Activated naive CD8-positive, alpha-beta T cell treated with anti-CD3 and anti-CD28 coated beads for 36 hours (primary cell): ENCODE measurements at places on chromosomes 6 and 20.

DNA sequence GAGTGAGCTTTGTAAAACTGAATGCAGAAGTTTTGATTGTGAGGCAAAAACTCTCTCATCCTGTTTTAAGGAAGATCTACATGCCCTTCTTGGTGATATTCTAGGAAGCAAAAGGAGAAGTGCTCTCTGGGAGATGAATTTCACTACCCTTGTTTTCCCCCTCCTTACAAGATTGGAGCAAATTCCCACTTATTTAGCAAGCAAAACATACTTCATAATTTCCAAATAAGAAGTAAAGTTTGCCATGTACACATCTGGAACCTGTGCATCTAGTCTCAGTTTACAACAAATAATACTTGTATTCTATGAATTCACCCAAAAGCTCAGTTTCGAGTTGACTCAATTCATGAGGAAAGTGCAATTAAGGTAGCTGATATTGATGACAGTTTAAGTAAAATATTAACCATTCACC, 27.6 kb upstream of the IFNGR1 start:
- no peak overlapping the region for H3K27ac ChIP-seq
- peaks cover 5% of the 10 kb centered on the region for H3K27me3 ChIP-seq
- peaks cover 1% of the 10 kb centered on the region for H3K36me3 ChIP-seq
- H3K4me1 ChIP-seq = no peaks in the 10 kb centered on the region
- no peak overlapping the region for H3K4me3 ChIP-seq
- DNase-seq = no peak

DNA sequence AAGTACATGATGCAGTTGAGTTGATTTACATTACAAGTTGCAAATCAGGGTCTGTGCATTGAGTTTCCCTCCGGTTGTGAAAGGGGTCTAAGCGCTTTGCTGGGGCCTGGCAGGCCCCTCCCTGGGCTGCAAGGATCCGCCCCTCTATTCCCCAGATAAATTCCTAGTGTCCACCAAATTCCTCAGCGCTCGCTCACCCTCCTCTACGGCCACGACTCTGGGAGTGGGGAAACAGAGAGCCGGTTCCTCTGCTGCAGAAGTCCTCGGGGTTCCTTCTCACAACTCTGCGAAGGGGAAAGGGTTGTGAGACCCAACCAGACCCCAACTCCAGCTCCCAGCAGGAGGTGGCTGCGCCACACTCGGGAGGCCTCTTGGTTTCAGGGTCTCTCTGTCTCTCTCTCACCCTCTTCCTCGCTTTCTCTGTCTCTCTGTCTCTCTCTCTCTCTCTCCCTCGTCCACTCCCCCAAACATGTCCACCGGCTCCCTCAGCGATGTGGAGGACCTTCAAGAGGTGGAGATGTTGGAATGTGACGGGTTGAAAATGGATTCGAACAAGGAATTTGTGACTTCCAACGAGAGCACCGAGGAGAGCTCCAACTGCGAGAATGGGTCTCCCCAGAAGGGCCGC, at the start of gene TCF21:
Gene TCF21, plus strand, starts transcription at position 185 of the 628 bp plus-strand sequence. Its CDS starts 285 bp downstream, at position 470.
- H3K36me3 ChIP-seq = no peaks in the 10 kb centered on the region
- DNase-seq = no peak
- peaks cover 30% of the 10 kb centered on the region for H3K4me1 ChIP-seq
- H3K4me3 ChIP-seq = peak within 1 kb of the TSS; percentile 40
- H3K27ac ChIP-seq = no peak within 1 kb of the TSS

GRCh38 chr6:149363154-149363553, 36.9 kb upstream of the SUMO4 start:
- H3K4me1 ChIP-seq = peaks cover 61% of the 10 kb centered on the region
- H3K36me3 ChIP-seq = peaks cover 53% of the 10 kb centered on the region
- no peaks in the 10 kb centered on the region for H3K27me3 ChIP-seq
- peak overlapping the region; percentile 47 for H3K27ac ChIP-seq

DNA sequence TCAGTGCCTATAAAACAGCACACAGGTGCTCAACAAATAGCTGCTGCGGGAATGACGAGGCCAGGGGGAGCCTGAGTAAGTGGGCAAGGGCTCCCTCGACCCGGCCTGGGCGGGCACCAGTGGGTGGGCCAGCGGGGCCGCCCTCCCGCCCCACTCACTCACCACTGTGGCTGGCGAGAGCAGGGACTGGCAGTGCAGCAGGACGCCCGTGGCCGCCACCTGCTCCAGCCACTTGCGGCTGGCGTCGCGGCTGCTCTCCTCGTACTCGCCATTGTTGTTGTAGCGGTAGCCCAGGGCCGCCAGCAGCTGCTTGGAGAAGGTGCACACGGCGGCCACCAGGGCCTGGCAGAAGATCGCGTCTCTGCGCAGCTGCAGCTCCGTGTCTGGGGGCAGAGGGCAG, 191.5 kb downstream of the PREX1 start:
- H3K27me3 ChIP-seq = no peaks in the 10 kb centered on the region
- no peaks in the 10 kb centered on the region for H3K4me1 ChIP-seq
- peaks cover 7% of the 10 kb centered on the region for H3K36me3 ChIP-seq
- H3K4me3 ChIP-seq = no peak overlapping the region

DNA sequence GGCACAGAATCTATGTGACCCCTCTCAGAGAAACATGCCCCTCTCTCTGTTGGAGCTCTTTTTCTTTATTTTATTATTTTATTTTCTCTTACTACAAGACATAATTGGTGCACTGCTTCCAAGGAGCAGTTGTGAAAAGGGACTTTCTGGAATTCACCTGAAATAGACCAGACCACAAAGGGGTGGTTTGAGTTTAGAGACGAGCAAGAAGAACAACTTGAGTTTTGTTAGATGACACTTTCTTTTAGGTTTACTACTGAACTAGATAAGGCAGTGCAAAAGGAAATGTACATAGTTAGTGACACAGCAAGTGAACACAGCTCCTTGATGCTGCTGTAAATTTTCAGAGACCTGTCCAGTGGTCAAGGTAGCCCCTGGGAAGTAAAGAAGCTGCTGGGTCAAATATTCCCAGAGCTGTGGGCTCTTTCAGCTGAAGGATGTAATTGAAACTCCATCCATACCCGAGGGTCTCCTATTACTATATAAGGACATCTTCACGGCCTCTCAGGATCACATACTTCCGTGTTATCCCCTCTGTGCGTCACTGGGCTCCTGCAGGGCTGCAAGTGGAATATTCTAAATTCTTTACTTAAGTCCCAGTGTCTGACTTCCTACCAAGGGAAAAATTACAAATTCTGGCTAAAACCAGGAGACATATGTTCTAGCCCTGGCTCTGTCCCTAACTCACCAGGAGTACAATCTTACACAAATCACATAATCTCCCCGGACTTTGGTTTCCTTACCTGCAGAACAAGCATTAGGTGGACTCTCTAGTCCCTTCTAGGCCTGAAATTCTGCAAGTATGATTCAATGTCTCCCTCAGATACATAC, 69.1 kb upstream of the ADTRP start:
- DNase-seq = no peak
- H3K4me3 ChIP-seq = no peak overlapping the region
- H3K27ac ChIP-seq = no peak overlapping the region
- no peaks in the 10 kb centered on the region for H3K36me3 ChIP-seq
- no peaks in the 10 kb centered on the region for H3K27me3 ChIP-seq

DNA sequence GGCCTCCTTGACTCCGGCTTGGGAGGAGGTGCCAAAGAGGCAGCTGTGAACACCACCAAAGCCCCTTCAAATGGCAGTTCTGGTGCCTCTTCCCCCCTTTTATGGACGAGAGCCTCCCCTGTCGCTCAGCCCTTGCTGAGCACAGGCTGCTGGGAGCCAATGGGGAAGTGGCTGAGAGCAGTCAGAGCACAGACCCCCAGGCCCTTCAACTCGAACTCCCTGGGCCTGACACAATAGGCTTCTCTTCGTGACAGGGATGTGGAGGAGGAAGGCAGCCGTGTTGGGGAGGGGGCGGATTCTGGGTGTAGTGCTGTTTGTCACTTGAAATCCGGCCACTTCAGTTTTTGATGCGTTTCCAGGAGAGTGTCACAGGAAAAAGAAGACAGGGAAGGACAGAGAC, at the start of gene PDYN:
Gene PDYN, minus strand, starts transcription at position 73 of the 400 bp plus-strand sequence. CDS start 10,974 bp downstream, outside the sequence.
- peaks cover 65% of the 10 kb centered on the region for H3K27me3 ChIP-seq
- no peak within 1 kb of the TSS for H3K27ac ChIP-seq
- no peak within 1 kb of the TSS for H3K4me3 ChIP-seq
- no peaks in the 10 kb centered on the region for H3K4me1 ChIP-seq
- DNase-seq = no peak

DNA sequence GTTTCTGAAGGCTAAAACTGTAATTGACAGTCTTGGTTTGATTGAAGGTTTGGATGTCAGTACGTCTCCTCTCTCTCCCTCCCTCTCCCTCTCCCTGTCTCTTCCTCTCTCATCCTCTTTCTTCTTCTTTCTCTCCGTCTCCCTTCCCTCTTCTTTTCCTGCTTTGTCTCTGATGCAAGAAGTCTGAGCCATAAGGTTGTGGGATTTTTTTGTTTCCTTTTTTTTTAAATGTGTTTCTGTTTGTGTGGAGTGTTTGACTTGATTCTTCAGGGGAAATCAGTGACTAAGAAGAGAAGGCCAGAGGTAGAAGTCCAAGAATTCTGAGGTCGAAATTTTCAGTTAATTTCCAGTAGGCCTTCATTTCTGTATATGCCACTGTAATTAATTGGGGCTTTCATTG, 111.9 kb downstream of the FOXO3 start:
- H3K27ac ChIP-seq = no peak overlapping the region
- DNase-seq = no peak
- peaks cover 32% of the 10 kb centered on the region for H3K4me1 ChIP-seq
- no peak overlapping the region for H3K4me3 ChIP-seq
- no peaks in the 10 kb centered on the region for H3K27me3 ChIP-seq

DNA sequence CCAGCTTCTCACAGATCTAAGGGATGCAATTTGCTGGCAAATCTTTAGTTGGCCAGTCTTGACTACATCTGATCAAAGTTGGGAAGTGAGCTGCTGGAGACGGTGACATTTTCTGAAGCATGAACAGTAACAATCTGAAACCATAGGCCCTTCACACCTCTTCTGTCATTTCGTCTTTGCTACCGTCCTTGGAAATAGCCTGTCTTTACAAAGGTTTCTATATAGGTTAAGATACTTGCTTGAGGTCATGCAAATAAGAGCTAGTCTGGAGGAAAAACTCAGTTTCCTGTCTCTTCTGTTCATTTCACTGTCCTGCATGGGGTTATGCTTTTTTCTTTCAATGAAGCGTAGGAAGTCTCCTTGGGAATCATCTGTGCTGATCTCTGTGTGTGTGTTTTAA, 55.6 kb downstream of the CARMIL1 start:
- H3K4me3 ChIP-seq = no peak overlapping the region
- H3K27me3 ChIP-seq = no peaks in the 10 kb centered on the region
- no peak overlapping the region for H3K27ac ChIP-seq

DNA sequence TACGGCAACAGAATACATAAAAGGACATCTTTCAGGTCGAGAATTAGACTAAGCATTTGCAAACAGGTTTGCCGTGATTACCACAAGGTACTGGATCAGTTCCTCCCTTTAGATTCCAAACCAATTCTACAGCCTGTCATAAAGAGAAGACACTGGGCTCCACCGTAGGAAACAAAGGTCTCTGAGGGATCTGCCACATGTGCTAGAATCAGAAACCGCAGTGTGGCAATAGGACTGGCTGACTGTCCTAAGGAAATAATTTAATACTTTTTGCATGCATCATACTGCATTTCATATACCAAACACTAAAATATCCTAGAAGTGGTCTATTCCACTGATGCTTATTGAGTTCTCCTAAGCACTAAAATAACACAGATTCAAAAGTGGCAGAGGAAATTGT, 59.2 kb downstream of the POPDC3 start:
- peaks cover 28% of the 10 kb centered on the region for H3K27me3 ChIP-seq
- H3K4me1 ChIP-seq = no peaks in the 10 kb centered on the region
- no peak overlapping the region for H3K4me3 ChIP-seq
- H3K36me3 ChIP-seq = no peaks in the 10 kb centered on the region

DNA sequence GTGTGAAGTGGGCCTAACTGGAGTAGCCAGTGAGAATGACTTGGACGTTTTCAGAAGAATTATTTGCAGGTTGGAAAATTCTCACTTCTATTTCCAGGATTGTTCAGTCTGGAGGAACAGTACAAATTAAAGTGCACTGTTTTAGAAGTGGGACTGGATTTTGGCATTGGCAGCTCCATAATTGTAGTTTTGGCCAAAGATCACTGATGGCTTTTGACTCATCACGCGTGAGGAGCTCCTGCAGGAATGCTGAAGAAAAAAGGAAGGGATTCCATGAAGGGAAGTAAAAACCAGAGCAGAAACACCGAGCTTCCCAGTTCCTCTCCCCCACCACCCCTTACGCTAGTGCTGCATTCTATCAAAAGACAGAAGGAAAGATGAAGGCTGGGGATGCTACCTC, 103.5 kb downstream of the JARID2 start:
- H3K27me3 ChIP-seq = no peaks in the 10 kb centered on the region
- no peak overlapping the region for H3K4me3 ChIP-seq
- H3K36me3 ChIP-seq = peaks cover 28% of the 10 kb centered on the region
- H3K27ac ChIP-seq = no peak overlapping the region
- peaks cover 74% of the 10 kb centered on the region for H3K4me1 ChIP-seq

DNA sequence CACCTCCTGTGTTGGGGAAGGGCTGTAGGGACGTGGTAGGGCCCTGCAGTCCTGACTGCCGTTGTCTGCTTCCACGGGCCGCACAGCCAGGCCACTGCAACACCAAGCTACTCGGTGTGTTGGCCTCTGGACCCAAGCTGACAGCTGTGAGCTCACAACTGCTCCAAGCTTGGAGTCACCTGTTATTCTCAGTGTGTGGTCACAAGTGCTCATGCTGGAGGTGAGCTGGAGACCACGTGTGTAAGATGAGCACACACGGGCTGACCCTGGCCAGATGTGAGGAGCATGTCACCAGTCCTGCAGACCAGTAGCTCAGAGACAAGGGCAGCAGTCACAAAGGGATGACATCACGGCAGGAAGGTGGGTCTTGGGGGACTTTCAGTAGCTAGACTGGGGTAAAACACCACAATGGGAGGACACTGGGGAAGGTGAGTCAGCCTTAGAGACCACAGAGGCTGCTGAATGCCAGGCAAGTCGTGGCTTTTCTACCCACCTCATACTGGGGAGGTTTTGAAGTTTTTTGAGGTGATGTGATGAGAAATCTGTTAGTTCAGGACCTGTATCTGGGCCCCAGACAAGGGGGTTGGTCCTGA, 87.3 kb downstream of the FAM120B start:
- peaks cover 24% of the 10 kb centered on the region for H3K36me3 ChIP-seq
- no peak overlapping the region for H3K4me3 ChIP-seq
- no peaks in the 10 kb centered on the region for H3K27me3 ChIP-seq
- H3K4me1 ChIP-seq = peaks cover 7% of the 10 kb centered on the region
- peak overlapping the region; percentile 67 for H3K27ac ChIP-seq

GRCh38 chr6:154830771-154831170, 97.6 kb downstream of the SCAF8 start:
- H3K4me3 ChIP-seq = no peak overlapping the region
- H3K36me3 ChIP-seq = peaks cover 26% of the 10 kb centered on the region
- H3K4me1 ChIP-seq = peaks cover 30% of the 10 kb centered on the region
- DNase-seq = no peak
- H3K27me3 ChIP-seq = no peaks in the 10 kb centered on the region

DNA sequence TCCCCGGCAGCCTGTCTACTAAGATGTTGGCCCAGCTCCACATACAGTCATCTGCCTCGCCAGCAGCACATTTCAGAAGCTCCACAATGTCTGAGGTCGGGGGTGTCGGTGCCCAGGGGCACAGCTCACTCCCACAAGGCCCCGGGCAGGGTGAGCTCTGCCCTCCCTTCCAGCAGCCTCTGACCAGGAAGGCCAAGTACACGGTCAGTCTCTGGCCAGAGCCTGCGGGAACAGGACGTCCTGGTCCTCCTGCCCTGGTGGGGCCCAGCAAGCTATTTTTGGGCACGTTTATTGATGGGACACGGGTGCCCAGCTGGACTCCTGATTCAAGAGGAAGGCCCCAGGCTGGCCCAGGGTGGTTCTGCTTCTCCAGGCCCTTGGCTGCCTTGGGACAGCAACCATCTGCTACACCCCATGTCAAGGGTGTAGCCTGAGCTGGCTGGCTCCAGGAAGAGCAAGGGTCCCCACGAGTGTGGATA, 114.9 kb upstream of the PTPN1 start:
- H3K36me3 ChIP-seq = no peaks in the 10 kb centered on the region
- no peak for DNase-seq
- no peak overlapping the region for H3K27ac ChIP-seq
- no peaks in the 10 kb centered on the region for H3K27me3 ChIP-seq
- H3K4me1 ChIP-seq = peaks cover 8% of the 10 kb centered on the region
